ENCODE measurements at places on chromosomes 1 and 21. TPM values are rescaled to one million over a fixed set of nuclear protein-coding genes. Genes with fewer than 3 reads are reported as not detected.

LRRC39 gene
- not detected for total RNA-seq

FMO5 gene
- 0.29 TPM for total RNA-seq

C1orf94 gene
- not detected for total RNA-seq

SPATA46 gene
- total RNA-seq: not detected

HES3 gene
- total RNA-seq: not detected

COL9A2 gene
- 6.7 TPM for total RNA-seq

ARHGEF16 gene
- 36.6 TPM for total RNA-seq

FGR gene
- not detected for total RNA-seq

NIBAN1 gene
- total RNA-seq: 26.2 TPM

CHI3L1 gene
- 0.86 TPM for total RNA-seq

LENEP gene
- total RNA-seq: not detected

Data from epithelial cell of proximal tubule (primary cell).